C1 segment of cervical spinal cord (tissue), 14 donors: ENCODE measurements at places on chromosomes 5 and 9.

DNA sequence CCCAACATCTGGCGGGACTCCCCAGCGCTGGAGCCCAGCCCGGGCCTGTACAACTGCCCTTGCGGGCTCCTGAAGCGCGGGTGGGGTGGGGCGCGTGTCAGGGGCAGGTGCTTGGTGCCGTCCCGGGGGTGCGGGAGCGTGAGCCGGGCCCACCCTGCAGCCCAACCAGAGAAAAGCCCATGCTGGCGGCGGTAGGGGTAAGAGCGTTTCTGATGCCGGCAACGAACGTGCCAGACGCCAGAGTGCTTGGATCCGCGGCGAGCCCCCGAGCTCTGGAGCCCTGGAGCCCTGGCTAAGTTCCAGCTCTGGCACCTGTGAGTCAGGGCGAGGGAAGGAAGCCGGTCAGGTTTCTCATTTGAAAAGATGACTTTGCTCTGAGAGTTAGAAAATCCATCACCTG lies 58.0 kb downstream of the ZNF510 start:
- no peak for DNase-seq

- DNase-seq, result no peak
These were observed 48.1 kb upstream of the PRR16 start for GRCh38 chr5:120415985-120416384.

- DNase-seq, result no peak
These were observed 443.5 kb downstream of the PLK2 start for GRCh38 chr5:58016358-58016757.

- DNase-seq, result no peak
These were observed 27.8 kb upstream of the ELL2 start for GRCh38 chr5:95989283-95990048.

- no peak for DNase-seq
These were observed 244.8 kb downstream of the GLIS3 start for GRCh38 chr9:4055032-4055431.

GRCh38 chr9:83960991-83961390 lies 19.0 kb downstream of the HNRNPK start:
- no peak for DNase-seq

GRCh38 chr9:110650261-110650660 lies 18.3 kb upstream of the MUSK start:
- DNase-seq, result no peak

DNA sequence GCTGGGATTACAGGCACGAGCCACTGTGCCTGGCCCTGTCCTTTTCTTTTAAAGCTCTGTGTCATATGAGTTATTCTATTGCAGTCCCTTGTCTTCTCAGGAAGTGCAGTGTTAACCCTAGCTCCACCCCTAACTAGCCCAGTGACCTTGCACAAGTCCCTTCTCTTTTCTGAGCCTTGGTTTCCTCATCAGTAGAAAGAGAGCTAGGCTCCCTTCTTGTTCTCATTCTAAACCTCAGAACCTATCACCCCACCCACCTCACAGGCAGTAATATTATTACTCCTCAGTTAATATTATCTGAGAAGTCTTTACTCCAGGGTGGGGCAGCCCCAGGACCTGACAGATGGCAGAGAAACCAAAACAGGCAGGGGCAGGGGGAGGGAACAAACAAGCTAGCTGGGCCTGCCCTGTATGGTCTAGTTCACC lies 7.2 kb downstream of the CYFIP2 start:
- no peak for DNase-seq

GRCh38 chr5:52491071-52491787 lies 296.5 kb upstream of the ITGA1 start:
- no peak for DNase-seq

GRCh38 chr9:77597057-77597456 lies 51.1 kb downstream of the GNA14 start:
- DNase-seq, result no peak

DNA sequence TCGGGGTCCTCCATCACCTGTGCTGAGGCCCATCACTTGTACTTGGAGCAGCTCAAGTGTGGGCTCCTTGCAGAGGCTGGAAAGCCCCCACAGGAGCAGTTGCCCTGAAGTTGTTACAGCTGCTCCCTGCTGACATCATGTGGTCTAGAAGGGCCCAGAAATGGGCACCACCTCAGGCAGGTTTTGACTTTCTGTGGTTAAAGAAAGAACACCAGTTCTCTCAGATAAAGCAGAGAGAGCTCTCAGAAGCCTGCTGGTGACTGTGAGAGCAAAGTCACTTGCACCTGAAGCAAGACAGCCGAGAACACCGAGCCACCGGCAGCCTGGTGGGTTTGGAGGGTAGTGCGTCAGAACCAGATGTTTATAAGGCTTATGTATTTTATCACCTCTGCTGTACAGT lies 70.4 kb downstream of the MVB12B start:
- no peak for DNase-seq

- no peak for DNase-seq
These were observed 80.8 kb downstream of the NIPSNAP3B start for GRCh38 chr9:104844710-104845109.

GRCh38 chr5:34499001-34499734 lies 157.0 kb upstream of the RAI14 start:
- no peak for DNase-seq

DNA sequence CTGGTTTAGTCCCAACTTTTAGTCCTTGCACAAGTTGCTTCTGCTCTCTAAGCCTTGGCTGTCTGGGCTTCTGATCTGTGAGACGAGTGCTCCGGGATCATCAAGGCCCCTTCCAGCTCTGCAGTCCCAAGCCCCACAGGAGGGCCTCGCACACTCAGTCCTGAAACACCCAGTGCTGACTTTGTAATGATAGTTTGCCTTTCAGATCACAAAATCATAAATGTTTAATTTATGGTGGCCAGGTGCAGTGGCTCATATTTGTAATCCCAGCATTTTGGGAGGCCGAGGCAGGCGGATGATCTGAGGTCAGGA lies 95.9 kb upstream of the SLC25A48 start:
- no peak for DNase-seq

DNA sequence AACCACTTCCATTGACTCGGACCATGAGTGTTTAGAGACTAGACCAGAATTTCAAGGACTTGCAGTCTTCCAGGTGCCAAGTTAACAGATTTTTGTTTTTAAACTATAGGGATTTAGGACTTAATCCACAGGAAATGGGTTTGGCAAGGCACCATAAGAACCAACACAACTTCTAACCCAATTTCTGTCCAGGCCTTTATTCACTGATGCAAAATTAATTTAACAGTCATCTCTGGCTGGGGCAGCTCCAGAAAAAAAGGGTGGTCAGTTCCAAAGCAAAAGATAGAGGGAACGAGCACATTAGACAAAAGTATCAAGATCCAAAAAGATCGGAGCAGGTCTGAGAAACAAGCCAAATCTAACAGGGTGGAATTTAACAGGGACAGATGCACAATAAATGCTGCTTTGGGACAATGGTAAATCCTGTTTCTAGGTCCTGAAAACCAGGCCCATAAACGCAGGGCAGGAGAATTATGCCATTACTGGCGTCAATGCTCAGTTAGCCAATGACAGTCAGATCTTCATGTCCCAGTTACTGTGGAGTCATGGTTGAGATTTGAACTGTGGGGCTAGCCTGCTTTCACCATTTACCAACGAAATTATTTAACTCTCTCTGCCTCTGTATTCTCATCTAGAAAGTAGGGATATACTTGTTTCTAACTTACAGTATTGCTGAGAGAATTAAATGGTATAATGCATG lies 590.8 kb upstream of the BRINP1 start:
- no peak for DNase-seq

GRCh38 chr5:128163991-128164390 lies 80.4 kb downstream of the SLC12A2 start:
- no peak for DNase-seq

- no peak for DNase-seq
These were observed 134.6 kb upstream of the TUT7 start for GRCh38 chr9:86488794-86489193.

GRCh38 chr5:138625134-138625533 lies 49.9 kb upstream of the HSPA9 start:
- DNase-seq, result no peak
